ENCODE measurements at places on chromosomes 1 and 21.

DNA sequence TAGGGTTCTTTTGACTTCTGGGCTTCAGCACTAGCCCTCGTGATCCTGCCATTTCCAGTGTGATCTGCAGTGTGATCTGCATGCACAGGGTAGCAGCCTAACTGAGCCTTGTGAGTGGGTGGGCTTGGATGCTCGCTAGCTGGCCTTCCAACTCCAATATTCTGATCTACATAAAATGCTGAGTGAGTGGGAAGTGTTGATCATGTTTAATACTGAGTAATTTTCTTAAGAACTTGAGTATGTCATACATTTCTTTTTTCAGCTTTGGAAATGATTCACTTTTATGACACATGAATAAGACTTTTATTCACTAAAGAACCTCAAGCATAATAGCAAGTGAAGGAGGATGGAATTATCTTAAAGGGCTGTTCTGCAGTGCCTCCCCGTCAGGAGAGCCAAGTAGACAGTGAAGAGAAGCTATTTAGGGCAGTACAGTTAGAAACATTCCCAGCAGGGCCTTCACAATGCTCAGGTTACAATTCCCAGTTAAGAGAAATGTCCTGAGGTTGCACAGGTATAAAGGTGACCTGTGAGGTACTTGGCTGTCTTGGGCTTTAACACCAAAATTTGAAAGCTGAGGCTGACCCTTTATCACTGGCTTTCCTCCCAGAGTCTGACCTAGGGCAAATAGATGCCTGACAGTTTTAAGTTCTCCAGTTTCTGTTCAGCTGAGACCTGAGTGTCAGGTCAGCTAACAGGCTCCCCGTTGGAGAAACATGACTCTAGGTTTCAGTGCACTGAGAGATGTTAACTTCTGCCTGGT, 29.1 kb upstream of the LRRC8C start:
- DNase-seq = peak; percentile 60

- DNase-seq = no peak
Measured at GRCh38 chr1:5574641-5575040, 417.6 kb downstream of the NPHP4 start.

GRCh38 chr1:22283596-22283995, 140.7 kb upstream of the WNT4 start:
- no peak for DNase-seq

DNA sequence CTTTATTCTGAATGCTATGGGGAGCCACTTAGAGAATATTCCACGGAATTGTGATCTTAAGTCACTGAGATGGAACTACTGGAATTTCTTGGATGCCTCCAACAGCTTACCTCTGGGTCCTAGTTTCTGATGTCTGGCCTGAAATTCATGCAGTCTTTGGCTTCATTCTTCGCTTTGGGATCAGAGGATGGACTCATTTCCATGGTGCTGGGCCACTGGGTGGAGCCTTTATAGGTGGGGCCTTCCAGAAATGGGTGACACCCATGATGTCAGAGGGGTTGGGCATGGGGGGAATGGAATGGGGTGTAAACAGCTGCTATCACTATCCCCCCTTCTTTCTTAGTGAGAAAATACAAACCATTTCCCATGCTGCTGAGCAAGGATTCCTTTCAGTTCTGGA, 73.7 kb upstream of the FGGY start:
- no peak for DNase-seq

GRCh38 chr1:215241451-215241850, 158.9 kb downstream of the KCNK2 start:
- DNase-seq = no peak

DNA sequence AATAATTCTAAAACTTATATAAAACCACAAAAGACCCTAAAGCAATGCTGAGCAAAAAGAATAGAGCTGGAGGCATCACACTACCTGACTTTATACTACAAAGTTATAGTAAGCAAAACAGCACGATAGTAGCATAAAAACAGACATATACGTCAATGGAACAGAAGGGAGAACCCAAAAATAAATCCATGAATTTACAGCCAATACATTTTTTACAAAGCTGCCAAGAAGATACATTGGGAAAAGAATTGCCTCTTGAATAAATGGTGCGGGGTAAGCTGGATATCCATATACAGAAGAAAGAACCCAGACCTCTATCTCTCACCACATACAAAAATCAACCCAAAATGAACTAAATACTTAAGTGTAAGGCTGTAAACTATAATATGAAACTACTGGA, 51.3 kb upstream of the KRTAP11-1 start:
- DNase-seq = no peak

DNA sequence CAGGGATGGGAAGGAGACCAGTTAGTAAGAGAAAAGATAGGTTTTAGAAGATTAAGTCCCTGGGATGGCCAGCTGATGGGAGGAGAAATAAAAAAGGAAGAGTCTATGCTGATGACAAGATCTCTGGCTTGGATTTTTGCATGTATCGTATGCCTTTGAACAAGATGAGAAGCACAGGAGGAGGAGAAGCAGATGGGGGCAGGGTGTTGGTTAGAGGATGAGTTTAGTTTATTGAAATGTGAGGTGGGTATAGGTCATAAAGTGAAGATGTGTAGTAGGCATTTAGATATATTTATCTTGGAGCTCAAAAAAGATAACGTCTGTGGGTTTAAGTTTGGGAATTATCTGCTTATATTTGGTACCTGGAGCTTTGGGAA, 1.4 kb downstream of the TIPRL start:
- no peak for DNase-seq

GRCh38 chr1:67892476-67893125, 59.3 kb upstream of the GNG12 start:
- DNase-seq = no peak

Data from stimulated activated CD4-positive, alpha-beta T cell treated with anti-CD3 and anti-CD28 coated beads, Interleukin-2, amount 100 ng/mL, for 4 hours (primary cell).